ENCODE measurements at places on chromosomes 1 and 21.
A peak's percentile ranks its signal among the peaks of the same experiment; 100 is the strongest.

DNA sequence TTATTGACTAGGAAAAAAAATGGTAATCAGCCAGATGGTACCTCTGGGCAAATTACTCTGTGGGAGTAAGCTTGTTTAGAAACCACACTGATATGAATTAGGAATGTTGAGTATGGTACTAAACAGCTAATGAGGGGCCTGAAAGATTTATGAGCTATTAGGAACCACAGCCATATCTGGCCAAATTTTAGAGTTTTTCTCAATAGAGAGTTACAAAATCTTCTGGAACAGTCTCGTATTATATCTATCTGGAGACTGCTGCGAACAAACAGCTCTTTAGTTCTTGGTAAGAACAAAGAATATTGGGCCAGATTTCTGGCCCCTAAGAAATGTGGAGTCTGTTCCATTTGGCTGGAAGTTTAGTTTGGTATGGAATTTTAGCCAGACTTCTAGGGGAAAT lies 4.9 kb upstream of the PODN start:
- no peak for DNase-seq

DNA sequence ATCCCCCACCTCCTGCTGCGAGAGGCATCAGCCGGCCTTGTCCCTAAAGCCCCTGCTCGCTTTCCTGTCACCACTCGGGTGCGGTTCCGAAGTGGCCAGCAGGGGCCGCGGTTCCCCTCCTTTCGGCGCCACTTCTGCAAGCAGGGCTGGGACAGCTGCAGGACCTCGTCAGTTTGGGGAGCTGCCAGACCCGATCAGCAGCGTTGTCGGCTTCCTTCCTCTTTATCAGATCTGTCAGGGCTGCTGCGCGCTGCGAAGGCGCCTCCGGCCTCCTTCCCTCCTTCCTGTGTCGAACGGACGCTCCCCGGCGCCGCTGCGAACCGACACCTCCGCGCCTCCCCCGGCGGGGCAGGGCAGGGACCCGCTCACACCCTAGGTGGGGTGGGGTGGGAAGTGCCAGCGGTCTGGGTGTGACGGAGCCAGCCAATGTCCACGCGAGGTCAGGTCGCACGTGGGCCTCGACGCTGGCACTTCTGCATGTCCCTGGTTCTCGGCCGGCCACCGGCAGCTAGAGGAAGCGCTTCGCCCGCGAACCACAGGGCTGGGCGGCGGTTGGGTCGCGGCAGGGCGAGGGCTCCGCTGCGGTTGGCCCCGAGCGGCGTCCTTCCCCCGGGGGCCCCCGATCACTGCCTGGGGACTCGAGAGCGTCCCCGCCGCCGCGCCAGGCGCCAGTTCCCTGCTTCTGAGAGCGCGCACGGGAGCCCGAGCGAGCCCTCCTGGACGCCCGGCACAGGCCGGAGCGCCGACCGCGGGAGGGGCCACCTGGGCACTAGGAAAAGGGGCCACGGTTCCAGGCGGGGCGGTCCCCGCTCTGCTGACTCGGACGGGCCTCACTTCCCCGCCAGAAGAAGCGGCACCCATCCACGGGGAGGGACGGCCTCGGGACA lies 81.8 kb downstream of the RUNX3 start:
- peak; percentile 66 for DNase-seq

GRCh38 chr1:207612762-207613161 lies 32.2 kb upstream of the CR1L start:
- no peak for DNase-seq

- DNase-seq = no peak
These were observed 3.7 kb upstream of the LRP8 start for GRCh38 chr1:53331446-53332185.

GRCh38 chr1:153608742-153609584 lies 4.0 kb downstream of the S100A16 start:
- DNase-seq = peak; percentile 57

GRCh38 chr1:174654560-174654959 lies 206.8 kb downstream of the GPR52 start:
- DNase-seq = no peak

- DNase-seq = no peak
These were observed 27.1 kb downstream of the FTCD start for GRCh38 chr21:46128106-46128932.

DNA sequence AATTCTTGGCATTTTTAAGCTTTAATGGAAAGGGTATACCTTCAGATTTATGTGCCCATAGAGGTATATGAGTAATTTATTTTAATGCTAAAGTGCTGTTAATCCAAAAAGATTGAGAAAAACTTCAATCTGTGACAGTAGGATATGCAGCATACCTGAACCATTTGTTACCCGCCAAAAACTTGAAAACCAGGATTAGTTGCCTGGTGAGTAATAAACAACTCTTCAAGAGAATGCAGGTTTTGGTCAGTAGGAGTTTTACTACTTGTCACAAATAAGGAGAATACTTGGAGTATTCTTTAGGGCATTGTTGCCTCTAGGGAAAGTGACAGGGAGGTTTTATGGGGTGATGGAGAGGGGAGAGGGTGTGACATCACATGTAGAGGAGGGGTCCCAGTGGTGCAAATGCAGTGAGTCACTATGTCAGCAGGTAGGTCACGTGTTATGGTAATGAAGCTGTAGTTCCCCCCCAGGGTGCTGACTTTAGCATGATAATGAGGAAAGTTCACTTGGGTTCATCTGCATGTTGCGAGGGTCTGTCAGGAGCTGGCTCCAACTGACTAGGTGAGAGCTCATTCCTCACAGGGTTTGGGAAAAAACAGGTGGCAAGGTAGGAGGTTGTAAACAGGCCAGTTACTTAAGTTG lies 23.1 kb downstream of the USP25 start:
- DNase-seq = no peak

Data from C1 segment of cervical spinal cord (tissue), 14 donors.